ENCODE measurements at places on chromosomes 7 and 10. TPM values are rescaled to one million over a fixed set of nuclear protein-coding genes. Genes with fewer than 3 reads are reported as not detected.

GFRA1 gene
- 45.6 TPM for total RNA-seq

OR6V1 gene
- total RNA-seq = not detected

ITIH5 gene
- total RNA-seq = 34.0 TPM

ARHGEF35 gene
- 8.6 TPM for total RNA-seq

STARD3NL gene
- total RNA-seq = 46.7 TPM

ZNF727 gene
- not detected for total RNA-seq

DNA sequence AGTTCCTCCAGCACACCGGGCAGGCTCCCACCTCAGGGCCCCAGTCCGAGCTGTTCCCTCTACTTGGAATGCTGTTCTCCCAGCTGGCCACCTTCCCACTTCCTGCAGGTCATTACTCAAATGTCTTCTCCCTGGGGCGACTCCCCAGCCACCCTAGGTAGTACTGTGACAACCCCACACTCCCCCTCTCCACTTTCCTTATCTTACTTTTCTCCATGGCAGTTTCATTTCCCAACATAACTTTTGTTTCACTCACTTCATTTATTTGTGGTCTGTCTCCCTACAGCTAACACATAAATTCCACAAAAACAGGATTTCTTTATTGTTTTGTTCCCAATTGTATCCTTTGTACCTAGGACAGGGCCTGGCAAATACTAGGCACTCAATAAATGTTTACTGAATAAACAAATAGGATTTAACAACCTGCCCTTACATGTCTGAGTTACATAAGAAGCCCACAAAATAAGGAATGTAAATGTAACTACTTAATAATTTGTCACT, 76.5 kb downstream of the JAZF1 start:
- H3K27ac ChIP-seq = no peak overlapping the region
- no peak for DNase-seq
- no peaks in the 10 kb centered on the region for H3K27me3 ChIP-seq

GRCh38 chr7:33559324-33559710, 346.0 kb upstream of the BMPER start:
- H3K36me3 ChIP-seq = peaks cover 4% of the 10 kb centered on the region
- H3K4me3 ChIP-seq = no peak overlapping the region
- no peaks in the 10 kb centered on the region for H3K27me3 ChIP-seq
- no peak for DNase-seq
- no peak overlapping the region for H3K27ac ChIP-seq

DNA sequence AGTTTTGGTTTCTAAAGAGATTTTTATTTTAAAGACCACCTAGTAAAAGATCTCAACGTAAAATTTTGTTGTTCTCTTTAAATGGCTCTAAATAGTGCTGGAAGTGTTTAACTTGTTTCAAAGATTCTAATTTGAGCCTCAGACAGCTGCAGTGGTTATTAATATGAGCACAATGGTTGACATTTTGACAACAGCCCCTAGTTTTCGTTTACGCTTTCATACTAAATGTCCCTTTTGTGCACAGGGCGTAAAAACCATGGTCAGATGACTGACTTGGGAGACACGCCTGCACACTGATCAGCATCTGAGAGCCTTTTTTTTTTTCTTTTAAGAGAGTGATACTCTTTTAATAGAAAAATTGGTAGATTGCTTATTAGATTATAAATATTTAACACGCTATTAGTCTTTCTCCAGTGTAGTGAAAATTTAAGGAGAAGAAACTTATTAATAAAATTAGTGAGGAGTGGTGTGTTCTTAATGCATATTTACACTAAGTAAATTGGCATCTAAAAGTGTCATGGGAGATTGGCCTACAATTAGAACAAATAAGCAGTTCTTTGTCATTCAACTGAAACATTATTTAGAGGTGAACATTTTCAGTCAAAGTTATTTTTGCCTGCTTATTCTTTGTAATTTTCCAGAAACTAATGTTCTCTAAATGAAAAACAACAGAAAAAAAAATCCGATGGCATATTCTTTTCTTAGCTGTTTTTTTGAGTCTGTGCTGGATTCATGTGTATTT, 182.8 kb upstream of the PHYHIPL start:
- H3K27ac ChIP-seq = no peak overlapping the region
- H3K4me3 ChIP-seq = no peak overlapping the region
- no peak for DNase-seq
- no peaks in the 10 kb centered on the region for H3K36me3 ChIP-seq
- H3K4me1 ChIP-seq = peaks cover 18% of the 10 kb centered on the region
- H3K27me3 ChIP-seq = no peaks in the 10 kb centered on the region

- no peak overlapping the region for H3K4me3 ChIP-seq
- DNase-seq = no peak
- peaks cover 12% of the 10 kb centered on the region for H3K4me1 ChIP-seq
- H3K36me3 ChIP-seq = no peaks in the 10 kb centered on the region
Measured at GRCh38 chr10:132648072-132648850, 110.7 kb downstream of the INPP5A start.

GRCh38 chr10:21515361-21516241, 9.9 kb downstream of the SKIDA1 start:
- H3K27me3 ChIP-seq = peaks cover 4% of the 10 kb centered on the region
- peak overlapping the region; percentile 92 for H3K4me3 ChIP-seq
- DNase-seq = no peak
- peaks cover 13% of the 10 kb centered on the region for H3K36me3 ChIP-seq

GRCh38 chr7:28729281-28729680, 228.8 kb downstream of the TRIL start:
- no peak for DNase-seq
- no peak overlapping the region for H3K4me3 ChIP-seq
- peaks cover 4% of the 10 kb centered on the region for H3K27me3 ChIP-seq
- peaks cover 3% of the 10 kb centered on the region for H3K36me3 ChIP-seq

DNA sequence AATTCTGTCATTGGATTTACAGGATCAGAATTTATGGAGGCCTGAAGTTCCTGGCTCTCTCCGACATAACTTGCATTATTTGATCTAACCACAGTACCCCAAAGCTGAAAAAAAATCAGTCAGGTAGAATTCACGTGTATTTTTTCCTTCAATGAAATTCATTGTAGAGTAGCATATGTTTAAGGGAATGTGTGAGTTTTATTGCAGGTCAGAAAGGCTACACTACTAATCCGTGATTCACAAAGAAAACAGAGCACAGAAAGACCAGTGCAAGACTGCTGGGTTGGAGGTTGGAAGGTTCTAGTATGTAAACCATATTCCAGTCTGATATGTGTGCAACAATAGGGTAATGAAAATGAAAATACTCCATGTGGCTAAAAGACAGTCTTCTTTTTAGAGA, 247.0 kb upstream of the FERD3L start:
- H3K36me3 ChIP-seq = no peaks in the 10 kb centered on the region
- H3K27ac ChIP-seq = no peak overlapping the region
- no peak overlapping the region for H3K4me3 ChIP-seq
- no peaks in the 10 kb centered on the region for H3K4me1 ChIP-seq
- DNase-seq = no peak
- H3K27me3 ChIP-seq = no peaks in the 10 kb centered on the region

- H3K4me3 ChIP-seq = no peak overlapping the region
- no peak overlapping the region for H3K27ac ChIP-seq
- DNase-seq = no peak
Measured at GRCh38 chr7:73992101-73992562, 35.8 kb upstream of the ELN start.
